ENCODE measurements at places on chromosomes 12 and 14.

GRCh38 chr14:60087668-60088067 lies 4.1 kb upstream of the PCNX4 start:
- no peak for DNase-seq

GRCh38 chr12:32012249-32012785 lies 53.1 kb downstream of the RESF1 start:
- no peak for DNase-seq

DNA sequence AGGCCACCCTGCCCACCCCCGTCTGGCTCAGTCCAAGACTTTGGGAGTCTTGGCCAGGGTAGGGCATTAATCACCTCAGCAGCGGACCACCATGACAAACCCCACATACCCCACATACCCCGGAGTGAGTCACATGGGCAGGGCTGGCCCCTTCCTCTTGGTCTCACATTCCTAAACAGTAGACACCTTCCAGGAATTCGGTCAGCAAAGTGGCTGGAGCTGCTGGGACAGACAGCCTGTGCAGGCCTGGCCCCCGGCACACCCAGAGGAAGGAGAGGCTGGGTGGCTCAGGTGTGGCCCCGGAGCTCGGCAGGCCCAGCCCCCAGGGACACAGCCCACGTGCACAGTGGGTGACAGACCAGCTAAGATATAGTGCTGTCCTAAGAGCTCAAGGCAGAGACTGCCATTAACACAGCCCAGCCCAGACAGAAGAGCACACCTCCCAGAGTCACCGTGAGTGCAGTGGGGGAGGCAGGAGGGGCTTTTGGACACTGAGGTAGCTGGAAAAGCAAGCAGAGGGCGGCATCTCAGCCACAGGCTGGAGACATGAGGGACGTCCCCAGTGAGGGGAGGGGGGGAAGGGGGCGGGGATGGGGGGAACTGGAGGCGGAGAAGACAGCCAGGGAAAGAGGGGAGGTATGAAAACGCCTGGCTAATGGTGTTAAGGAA lies 24.0 kb downstream of the CCDC85C start:
- DNase-seq: no peak

DNA sequence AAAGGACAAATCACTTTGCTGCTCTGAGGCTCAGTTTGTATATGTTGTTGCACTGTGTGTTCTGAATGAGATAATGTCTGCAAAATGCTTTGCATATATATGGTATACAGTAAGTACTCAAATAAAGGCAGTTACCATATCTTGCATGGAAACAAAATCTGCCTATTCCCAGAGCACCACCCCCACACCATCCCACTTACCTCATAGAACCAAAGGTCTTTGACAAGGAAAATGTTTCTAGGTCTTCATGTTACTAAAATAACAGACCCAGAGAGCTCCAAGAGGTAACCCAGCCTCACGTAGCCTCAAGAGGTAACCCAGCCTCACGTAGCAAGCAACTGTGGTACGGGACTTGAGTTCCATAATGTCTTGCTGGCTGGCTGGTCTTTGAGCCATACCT lies 71.6 kb upstream of the CMKLR1 start:
- DNase-seq: no peak

- no peak for DNase-seq
Measured at GRCh38 chr12:27981874-27982273, 9.3 kb upstream of the PTHLH start.

DNA sequence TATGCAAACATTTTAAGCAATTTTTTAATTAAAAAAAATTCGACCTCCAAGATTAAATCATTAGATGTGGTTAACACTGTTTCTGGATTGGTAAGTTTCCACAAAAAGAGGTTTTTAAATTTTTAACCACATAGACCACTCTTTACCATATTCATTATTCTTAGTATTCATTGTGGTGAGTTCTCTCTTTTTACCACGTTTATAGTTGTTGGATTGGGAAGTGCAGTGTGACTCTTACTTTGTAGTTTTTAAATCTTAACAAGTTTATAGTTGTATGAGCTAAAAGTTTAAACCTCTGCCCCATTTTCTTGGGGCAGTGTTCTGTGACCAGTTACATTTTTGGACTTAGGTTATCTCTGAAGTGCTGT lies 8.6 kb downstream of the ATP2A2 start:
- no peak for DNase-seq

DNA sequence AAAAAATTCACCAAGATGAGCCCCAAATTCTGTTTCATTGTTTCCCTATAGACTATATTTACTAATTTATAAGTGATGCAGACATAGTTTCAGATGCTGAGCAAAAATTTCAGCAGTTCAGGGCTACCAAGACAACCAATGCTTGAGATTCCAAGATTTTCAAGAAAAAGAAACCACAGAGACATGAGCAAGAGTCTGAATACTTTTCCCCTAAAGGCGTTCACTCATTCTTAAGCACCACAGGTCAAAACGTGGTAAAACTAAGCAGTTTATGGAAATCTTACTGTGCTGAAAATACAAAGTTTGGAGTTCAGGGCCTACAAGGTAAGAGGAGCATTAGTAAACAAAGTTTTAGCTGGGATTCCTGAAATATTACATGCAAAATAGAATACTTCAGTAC lies 221.2 kb downstream of the KCNH5 start:
- no peak for DNase-seq

DNA sequence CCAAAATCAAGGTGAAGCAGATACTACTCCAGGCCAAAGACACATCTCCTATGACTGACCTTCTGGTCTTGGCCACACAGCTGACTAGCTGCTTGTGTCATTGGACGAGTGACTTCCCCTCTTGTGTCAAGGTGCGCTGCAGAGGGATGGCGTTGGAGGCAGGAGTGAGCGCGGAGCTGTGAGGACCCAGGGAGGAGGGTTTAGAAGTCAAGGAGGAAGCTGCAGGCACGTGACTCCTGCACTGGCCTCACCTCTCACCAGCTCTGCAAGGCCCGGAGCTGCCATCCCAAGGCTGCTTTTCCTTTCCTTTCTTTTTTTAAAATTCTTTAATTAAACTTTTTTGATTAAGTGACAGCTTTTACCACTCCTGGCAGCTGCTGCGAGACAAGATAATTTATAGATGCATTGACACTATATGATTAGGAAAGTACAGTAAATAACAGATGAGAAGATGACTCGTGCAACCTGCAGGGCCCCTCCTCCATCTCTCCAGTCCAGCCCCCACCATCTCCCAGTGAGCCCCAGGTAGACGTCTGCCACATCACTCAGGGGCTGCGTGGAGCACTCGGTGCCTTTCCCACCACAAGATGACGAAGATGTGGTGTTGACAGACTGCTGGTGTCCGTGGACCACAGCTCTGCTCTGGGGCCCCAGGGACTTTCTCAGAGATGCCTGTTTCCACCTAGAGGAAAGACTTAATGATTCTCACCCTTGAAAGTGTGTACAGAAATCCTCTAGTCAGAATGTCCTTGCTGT lies 350.6 kb downstream of the CACNA1C start:
- DNase-seq: no peak

GRCh38 chr14:85687456-85687855 lies 157.5 kb downstream of the FLRT2 start:
- DNase-seq: no peak

DNA sequence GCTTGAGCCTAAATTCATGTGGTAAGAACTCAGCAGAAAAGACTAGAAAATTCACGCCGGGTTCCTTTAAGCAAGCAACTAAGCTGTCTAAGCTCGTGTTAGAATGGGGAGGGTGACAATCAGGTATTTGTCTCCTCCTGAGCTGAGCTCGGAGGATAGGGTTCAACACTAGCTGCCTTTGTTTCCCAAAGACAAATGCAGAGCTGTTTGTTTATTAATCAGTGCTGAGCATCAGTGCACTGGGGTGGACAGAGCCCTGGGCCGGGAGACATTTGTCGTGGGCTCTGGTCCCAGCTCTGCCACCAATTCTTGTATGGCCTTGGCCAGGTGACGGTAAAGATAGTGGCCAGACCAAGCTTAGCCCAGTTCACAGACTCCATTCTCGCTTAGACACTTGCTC lies 43.7 kb downstream of the DEGS2 start:
- DNase-seq: no peak

DNA sequence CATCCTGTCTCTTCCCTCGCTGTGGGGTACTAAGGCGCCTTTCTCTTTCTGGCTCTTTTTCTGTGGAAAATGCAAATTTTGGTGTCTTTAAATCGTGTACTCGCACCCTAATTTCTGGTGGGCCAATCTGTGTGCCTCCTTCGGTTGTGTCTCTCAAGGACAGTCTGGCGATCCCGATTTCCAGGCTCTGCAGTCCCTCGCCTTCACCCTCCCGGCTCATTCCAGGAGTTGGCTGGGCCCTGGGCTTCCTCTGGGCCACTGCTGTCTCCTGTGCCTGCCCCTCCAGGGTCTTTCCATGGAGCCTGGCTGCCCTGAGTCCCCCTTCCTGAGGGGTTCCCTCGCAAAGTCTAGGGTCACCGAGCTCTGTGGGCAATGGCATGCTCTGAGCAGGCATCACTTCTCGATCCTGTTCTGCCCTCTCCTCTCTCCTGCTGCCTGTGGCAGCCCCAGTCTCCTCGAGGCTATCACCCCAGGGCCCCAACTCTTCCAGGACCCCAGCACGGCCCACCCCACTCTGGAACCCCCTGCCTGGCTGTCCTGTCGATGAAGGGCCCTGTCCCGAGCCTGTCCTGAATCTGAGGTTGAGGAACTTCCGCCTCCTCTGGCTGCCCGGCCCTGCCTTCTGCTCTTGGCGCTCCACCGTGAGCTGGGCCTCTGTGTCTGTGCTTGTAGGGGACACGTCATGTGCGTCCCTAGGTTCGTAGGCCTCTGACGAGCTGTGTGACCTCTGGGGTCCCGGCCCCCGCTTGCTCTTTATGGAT lies 24.1 kb downstream of the AHNAK2 start:
- no peak for DNase-seq

DNA sequence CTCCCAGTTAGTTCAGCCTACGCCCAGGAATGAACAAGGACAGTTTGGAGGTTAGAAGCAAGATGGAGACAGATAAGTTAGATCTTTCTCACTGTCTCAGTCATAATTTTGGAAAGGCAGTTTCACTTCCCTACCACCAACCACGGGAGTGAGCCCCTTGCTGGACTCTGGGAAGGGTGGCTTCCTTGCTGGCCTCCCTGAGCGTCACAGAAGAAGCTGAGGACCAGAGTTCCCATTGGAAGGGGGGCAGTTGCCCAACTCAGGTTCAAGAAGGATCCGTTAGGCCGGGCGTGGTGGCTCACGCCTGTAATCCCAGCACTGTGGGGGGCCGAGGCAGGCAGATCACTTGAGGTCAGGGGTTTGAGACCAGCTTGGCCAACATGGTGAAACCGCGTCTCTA lies 106.2 kb upstream of the MAX start:
- no peak for DNase-seq

DNA sequence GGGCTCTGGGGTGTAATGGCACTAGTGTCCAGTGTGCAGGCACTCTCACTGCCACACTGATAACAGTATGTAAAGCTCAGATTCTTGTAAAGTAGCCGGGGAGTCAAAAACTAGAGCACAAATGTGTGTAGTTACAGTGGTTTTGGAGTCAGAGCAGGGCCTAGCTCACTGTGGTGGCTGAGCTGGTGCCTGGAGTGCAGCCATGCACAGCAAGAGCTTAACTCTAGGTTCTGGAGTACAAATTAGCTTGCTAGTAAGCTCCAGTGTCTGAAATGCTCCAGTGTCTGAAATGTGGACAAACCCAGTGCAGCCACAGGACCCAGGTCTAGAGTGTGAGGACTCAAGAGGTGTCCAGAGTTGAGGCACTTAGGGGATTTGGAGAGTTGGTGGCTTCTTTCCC lies 149.2 kb downstream of the MSRB3 start:
- DNase-seq: no peak

- no peak for DNase-seq
Measured at GRCh38 chr12:18979401-18980126, 150.0 kb upstream of the PLEKHA5 start.

- no peak for DNase-seq
Measured at GRCh38 chr14:59829469-59830337, 40.9 kb downstream of the RTN1 start.

DNA sequence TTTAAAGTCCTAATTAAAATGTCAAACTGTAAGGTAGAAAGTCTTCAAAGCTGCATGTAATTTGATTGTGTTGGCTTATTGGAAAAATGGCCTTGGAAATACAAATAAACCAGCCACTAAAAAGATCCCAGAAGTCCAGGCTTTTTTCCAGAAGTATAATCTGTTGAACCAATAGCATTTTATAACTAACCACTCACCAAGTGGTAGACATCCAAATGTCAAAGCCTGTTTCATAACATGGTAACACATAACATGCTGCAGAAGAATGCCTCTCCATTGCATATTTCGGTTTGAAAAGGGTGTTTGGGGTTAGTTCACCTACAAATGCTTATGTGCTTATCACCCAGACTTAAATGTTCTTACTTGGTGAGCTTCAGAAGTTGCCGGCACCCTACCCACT lies 183.7 kb upstream of the DIO2 start:
- no peak for DNase-seq

DNA sequence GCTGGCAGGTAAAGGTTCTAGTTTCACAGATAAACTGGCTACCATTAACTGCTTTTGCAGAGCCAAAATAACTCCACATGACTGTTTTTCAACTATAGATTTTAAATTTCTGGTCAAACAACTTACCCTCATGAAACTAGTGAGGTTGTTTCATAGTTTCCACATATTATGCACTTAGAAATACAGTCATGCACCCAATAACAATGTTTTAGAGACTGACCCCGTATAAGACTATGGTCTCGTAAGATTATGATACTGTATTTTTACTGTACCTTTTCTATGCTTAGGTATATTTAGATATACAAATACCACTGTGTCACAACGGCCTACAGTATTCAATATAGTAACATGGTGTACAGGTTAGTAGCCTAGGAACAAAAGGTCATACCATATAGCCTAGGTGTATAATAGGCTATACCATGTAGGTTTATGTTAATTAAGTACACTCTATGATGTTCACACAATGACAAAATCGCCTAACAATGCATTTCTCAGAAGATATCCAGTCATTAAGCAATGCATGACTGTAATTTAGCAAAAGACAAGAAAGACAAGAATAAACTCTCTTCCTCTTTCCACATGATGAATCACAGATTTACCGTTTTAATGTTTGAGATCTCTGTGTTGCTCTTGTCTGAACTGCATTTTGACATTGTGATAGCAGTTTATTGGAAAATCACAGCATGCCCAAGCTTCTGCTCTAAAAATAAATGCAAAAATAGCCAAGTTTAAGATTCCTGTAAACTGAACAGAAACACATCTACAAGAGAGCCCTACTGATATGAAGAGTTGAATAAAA lies 17.1 kb downstream of the DICER1 start:
- no peak for DNase-seq

Measured in CD4-positive, alpha-beta T cell treated with Interleukin-17A for 4 hours (primary cell).